Activated CD4-positive, alpha-beta T cell treated with anti-CD3 and anti-CD28 coated beads, Interleukin-2, amount 50 U/mL, for 4 hours (primary cell): ENCODE measurements at places on chromosomes 7 and 10.
A peak's percentile ranks its signal among the peaks of the same experiment; 100 is the strongest.

DNA sequence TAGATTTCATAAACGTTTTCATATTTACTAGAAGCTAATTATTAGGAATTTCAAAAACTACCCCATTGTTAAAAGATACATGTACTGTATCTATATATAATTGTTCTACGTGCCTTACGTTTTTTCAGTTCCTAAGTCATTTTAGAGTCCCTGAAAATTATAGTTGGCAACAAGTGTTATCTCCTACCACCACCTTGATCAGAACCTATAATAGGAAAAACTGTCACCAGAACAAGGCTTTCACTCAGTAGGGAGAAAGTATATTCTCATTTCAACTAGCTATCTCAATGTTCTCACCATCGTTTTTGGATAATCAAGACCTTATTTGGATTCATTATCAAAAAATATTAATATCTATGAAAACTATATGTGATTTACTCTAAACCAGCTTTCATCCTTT, 107.7 kb downstream of the CPEB3 start:
- no peak for DNase-seq

DNA sequence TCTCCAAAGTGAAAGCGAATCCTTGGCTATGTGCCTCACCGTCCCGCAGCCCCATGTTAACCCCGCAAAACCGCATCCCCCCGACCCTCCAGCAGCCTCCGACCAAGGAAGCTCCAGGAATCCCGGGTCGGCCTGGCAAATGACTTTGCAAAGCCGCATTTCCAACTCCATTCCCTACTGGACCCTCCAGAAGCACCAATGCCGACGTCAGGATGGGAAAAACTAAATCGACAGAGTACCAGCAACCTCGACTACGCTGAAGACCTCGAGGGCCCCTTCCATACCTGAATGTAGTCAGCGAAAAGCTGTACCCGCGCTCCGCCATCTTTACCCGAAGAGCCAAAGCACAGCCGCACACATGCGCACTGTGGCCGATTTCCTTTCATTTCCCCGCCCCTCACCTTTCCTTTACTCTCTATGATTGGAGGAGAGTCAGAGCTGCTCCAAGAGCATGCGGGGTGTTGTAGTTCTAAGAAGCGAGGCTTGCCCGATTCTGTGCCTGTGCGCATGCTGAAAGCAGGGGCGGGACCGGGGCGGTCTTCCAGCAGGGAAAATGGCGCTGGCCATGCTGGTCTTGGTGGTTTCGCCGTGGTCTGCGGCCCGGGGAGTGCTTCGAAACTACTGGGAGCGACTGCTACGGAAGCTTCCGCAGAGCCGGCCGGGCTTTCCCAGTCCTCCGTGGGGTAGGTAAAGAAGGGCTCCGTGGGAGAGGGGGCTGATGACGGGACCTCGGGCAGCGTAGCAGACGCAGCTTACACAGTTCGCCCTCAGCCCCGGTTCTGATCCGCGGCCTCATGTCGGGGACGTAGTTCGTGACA, at the start of the genes MRPL32 and PSMA2:
MRPL32 (plus strand) TSS at position 543 of the 818 bp plus-strand sequence; CDS start at position 554, 11 bp downstream.
PSMA2 (minus strand) TSS at position 341 of the 818 bp plus-strand sequence; CDS start at position 325, 16 bp downstream.
- DNase-seq = peak; percentile 90

DNA sequence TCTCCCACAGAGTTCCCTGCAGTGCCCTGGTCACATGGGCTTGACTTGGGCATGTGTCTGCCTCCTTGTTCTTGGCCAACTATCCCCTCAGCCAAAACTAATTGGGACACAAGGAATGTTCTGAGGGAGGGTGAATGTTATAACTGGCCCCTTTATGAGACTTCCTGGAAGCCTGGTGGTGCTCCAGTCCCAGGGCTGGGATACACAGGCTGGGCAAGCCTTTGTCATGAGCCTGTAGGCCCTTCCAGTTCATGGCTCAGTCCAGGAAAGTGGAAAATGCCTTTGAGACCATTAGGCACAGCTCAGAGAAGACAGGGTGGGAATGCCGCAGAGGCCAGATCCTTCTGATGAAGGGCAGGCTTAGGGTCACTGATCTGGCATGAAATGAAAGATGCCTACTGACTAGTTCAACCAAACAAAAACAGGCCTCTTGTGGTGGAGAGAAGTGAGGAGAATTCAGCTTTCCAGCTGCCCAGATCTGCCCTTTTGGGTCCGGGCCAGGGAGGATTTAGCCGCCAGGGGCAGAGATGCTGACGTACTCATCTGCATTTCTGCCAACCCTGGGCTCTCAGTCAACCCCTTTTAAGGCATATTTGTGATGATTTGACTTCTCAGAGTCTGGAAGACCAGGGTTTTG, 961.5 kb downstream of the KCNMA1 start:
- DNase-seq = no peak

GRCh38 chr10:124957404-124957947, 15.6 kb downstream of the ZRANB1 start:
- no peak for DNase-seq

- no peak for DNase-seq
Measured at GRCh38 chr10:106636766-106637491, 527.6 kb downstream of the SORCS1 start.
